IPS DF 19.7 (cell line): ENCODE measurements at places on chromosomes 2 and 18.
A peak's percentile ranks its signal among the peaks of the same experiment; 100 is the strongest.

DNA sequence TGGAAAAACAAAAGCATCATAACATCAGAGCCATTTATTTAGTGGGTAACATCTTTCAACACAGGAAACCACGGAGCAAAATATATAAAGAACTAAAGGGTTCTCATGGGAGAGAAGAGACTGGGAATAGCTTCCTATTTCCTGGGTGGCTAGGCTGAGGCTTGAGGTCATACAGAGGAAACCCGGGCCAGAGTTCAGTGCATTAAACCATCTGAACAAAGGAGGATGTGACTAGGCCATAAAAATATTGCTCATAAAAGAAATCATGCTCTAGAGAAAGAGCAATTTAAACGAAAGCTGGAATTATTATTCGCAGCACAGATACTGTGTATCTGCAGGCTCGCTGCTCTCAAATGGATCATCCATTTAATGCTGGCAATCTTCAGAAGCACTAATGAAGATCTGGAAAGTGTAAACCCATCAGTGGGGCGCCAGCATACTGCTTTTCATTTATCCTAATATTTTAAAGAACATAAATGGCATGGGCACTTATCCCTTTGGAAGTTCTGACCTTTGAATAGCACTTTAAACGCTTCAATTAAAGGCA is 83.3 kb downstream of the GALNT14 start:
- no peak for DNase-seq

DNA sequence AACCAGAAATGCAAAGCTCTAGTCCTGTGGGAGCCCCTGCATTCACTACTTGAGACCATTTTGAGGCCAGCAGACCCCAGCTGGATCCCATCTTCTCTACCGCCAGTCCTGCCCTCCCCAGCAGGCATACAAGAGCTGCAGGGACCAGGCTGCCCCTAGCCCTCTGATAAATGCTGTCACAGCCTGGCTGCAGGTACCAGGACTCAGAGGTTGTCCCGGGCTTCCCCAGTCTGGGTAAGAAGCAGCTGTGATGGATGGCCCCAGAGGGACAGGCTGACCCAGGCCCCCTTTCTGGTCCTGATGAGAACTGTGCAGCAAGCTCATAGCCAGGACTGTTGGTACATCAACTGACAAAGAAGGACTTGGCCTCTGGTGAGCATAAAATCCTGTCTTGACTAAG is 132.9 kb upstream of the APCDD1 start:
- DNase-seq = no peak

DNA sequence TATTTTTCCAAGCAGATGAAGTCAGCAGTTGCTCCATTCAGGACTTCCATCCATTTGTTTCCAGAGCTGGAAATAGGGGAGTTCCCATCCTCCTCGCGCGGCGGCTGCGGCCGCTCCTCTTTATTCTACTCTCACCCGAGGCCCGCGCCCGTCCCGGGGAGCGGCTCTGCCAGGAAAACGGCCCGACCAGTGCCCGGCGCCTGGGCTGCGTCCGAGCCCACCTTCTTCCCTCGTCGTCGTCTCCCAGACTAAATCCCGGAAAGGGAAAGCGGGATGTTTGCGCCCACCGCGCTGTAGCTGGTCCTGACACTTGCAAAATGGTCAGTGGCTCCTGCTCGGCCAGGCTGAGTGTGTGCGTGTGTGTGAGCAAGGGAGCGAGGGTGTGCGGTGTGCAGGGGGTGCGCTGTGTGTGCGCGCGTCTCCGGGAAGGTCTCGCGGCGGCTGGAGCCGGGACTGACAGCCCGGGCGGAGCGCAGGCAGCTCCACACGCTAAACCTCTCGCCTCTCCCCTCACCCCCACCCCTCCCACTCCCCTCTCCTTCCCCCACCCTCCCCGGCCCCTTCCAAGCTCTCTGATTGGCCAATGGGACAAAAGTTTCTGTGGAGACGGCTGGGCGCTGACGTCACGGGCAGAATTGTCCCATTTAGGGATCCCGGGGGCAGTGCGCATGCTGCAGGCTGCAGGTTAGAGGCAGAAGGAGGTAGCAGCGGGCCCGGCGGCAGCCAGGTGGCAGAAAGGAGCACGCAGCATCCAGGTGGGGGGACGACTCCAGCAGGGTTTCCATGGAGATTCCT is at the start of gene NOL4:
TSS of gene NOL4 (minus strand) at position 491 of the 795 bp plus-strand sequence. CDS start 1,660 bp downstream, outside the sequence.
- peak; percentile 97 for DNase-seq

DNA sequence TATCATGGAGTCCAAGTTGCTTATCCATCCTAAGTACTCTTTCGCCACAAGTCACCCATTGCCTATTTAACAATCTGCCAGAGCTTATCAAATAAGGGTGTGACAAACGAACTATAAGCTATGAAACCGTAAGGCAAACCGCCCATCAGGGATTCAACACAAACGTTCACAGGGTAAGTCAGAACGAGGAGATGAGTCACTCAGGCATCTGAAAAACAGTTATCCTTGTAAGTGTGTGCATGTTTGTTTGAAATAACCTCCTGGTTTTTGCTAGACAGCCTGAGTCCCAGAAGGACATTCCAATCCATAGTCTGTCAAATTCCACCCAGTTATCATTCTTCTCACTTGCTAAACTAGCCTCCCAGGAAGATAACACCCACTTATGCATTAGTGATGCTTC is 299.1 kb downstream of the PAX3 start:
- DNase-seq = no peak

DNA sequence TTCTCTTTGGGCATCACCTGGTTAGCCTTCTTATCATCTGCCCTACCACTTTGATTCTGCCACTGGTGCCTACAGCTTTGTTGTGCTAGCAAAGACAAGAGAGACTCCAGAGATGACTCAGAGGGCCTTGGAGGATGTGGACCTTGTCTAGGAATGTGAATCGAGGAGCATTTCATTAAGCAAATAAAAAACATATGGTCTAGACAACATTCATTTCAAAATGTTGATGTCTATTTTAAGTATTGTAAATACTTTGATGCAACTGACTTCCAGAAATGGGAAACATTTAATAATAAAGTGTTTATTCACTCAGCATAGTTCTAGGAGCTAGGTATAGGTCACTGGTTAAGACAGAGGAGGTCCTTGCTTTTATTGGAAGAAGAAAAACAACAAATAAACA is 195.5 kb downstream of the CDCA7 start:
- no peak for DNase-seq
